ENCODE measurements at places on chromosomes 7 and 10.

GRCh38 chr10:6729071-6729774, 149.1 kb upstream of the PRKCQ start:
- peak; percentile 33 for DNase-seq

DNA sequence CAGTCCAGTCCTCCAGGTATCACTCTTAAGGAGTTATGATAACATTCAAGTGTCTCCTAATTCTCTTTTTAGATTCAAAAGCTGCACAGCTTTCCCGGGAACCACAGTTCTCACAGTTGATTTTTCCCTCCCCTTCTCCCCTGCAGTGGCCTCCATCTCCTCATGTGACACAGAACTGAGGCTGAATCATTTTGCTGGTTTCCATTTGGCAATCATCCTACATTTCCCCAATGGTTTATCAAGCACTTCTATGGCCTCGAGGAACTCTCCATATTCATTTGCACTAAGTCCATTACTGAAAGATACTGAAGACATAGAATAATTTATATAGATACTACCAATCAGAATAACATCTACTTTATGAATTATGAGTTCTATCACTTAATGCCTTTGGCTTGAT, 484.9 kb downstream of the GPAM start:
- no peak for DNase-seq

- DNase-seq: no peak
These were observed 31.2 kb upstream of the SFTPD start for GRCh38 chr10:79979976-79980687.

GRCh38 chr10:79159141-79159651, 90.4 kb downstream of the ZMIZ1 start:
- DNase-seq: peak; percentile 61

Data from kidney glomerular epithelial cell (primary cell).